ENCODE measurements at places on chromosomes 5 and 9. TPM values are rescaled to one million over a fixed set of nuclear protein-coding genes. Genes with fewer than 3 reads are reported as not detected.
A peak's percentile ranks its signal among the peaks of the same experiment; 100 is the strongest.

ZBED3 gene
- 12.6 TPM for total RNA-seq

NDUFA8 gene
- 53.6 TPM for total RNA-seq

SLC36A3 gene
- not detected for total RNA-seq

TMEM215 gene
- total RNA-seq: not detected

QSOX2 gene
- total RNA-seq: 57.9 TPM

LSM11 gene
- total RNA-seq: 10.1 TPM

DNA sequence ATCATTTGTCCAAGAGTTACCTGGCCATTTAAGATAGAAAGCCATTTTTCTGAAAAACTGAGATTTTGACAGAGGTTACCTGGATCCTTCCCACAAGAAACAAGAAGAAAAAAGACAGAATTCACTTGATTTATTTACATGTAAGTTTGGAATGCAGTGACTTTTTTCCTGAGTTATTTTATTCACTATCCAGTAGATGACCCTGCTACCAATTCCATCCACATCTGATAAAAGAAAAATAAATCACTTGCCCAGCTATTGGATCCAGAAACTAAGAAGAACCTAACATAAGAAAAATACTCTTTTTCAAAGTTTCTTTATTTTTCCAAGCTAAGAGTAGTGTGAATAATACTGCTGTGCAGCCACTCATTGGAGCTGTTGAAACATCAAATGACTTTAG, 275.2 kb downstream of the CETN3 start:
- DNase-seq: no peak

DNA sequence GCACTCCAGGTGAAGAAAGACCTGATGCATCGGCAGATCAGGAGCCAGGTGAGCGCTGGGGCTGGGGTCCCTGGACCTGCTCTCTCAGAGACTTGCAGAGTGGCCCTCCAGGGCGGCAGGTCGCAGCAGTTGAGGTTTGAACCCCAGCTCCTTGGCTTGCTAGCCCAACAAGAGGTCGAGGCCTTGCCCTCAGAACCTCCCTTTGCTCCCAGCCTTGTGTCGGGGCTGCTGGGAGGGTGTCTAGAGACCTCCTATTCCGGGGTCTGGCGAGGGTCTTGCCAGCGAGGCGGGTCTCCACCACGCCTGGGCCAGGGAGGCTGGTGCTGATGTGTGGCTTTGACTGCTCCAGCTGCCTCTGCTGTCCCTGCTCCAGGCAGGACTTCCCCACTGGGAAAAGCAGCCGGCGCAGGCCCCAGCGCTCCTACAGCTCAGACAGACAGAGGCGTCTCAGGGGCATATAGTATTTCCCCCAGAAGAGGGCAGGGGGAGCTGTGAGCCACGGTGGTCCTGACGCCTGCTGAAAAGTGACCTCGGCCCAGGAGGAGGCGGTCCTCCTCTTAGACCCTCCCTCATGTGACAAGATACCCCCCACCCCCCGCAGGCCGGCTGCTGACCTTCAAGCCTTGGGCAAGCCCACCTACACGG, 38.3 kb downstream of the LRSAM1 start:
- no peak for DNase-seq

DNA sequence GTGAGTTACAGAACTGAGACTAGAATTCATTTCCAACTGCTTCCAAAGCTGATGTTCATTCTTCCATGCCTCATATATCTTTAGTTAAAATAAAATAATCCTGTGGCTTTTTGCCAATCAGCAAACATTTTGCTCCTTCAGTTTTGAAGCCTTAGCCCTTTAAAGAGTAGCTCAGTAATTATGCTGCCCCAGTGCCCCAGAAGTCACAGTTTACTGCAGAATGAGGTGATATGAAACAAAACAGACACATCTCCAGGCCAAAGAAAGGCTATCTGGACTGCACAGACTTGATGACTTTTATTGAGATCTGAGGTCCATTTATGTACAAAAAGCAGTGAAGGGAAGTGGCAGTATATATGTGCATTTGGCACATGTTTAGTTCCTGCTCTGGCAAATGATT, 285.8 kb upstream of the ZNF462 start:
- no peak for DNase-seq

DNA sequence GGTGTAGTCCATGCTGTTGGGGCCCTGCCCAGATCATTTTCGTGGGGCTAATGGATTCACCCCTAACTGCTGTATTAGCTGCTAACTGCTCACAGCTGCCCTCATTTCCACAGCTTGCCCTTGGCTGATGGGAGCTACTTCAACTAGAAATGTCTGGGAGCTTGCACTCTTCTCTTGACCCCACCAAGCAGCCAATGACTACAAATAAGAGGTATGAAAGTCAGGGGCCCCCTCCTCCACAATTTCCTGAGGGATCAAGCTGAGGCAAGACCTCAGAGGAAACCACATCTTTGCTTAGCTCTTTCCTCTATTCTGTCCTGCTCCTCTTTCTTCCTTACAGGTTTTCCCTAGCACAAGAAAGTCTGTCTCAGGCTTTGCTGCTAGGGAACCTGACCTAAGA, 397.5 kb downstream of the MLLT3 start:
- DNase-seq: no peak

GRCh38 chr9:111272581-111272980, 57.4 kb downstream of the OR2K2 start:
- DNase-seq: no peak

DNA sequence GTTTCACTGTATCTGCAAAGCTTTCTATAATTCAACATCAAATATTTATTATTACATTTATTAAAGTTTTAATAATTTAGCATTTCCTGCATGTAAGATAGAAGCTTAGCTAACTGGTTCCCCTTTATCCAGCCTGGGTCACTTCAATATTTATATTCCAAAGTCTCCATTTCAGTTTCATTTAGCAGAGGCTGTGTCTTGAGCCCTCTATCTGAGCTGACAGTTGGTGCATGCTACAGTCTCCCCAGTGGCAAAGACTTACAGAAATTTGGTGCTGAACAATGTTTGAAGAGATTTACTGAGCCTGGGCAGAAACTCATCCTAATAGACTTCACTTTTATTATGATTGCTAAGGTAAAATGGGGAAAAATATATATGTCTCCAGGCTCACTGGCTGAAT, 279.1 kb downstream of the TRIM32 start:
- no peak for DNase-seq

- no peak for DNase-seq
Observed at GRCh38 chr9:16597136-16597535, 273.3 kb downstream of the BNC2 start.

- no peak for DNase-seq
Observed at GRCh38 chr5:146232223-146232622, 28.8 kb downstream of the RBM27 start.

DNA sequence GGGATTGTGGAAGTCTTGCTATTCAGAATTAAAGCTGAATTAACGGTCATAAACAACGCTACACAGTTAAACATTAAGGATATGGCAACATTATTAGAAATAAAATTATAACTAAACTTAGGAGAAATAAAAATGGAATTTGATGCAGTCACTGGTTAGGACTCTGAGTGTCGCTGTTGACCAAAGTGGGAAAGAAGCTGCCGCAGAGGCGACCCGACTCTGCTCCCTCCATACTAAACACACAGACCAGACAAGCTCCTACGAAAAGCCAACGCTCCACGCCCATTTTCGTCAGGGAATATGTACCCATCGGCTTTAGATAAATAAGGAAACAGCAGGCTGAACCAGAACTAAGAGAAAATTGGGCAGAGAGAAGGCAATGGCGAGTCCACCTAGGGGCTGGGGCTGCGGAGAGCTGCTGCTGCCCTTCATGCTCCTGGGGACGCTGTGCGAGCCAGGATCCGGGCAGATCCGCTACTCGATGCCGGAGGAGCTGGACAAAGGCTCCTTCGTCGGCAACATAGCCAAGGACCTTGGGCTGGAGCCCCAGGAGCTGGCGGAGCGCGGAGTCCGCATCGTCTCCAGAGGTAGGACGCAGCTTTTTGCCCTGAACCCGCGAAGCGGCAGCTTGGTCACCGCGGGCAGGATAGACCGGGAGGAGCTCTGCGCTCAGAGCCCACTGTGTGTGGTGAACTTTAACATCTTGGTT, at the start of gene PCDHGA5:
Gene PCDHGA5 (plus strand): TSS at position 211 of the 709 bp plus-strand sequence. CDS start 169 bp downstream, at position 380.
- DNase-seq: no peak

DNA sequence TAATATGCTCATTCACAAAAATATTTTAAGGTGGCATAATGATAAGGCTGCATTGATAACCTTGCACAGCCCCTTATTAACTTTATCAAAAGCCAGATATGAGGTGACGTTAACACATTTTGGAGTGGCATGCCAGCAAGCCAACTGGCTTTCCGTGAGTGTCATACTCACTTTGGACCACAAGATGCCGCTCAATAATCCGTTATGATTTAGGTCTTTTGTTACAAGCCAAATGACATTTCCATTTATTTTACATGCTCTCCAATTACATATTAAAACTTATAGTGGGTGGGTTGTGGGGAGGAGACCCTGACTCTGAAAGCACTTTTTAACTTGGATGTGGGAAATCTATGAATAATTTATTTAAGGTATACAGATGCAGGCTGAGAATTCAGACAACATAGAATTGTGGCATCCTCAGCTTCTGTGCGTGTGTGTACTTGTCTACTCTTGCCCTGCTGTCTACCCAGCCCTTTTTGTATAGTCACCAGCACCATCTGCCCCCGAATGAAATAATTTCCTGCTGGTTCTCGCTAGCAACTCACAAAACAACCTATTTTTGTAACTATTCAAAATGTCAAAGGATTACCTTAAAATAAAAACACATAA, 305.1 kb downstream of the PSAT1 start:
- DNase-seq: peak; percentile 34

DNA sequence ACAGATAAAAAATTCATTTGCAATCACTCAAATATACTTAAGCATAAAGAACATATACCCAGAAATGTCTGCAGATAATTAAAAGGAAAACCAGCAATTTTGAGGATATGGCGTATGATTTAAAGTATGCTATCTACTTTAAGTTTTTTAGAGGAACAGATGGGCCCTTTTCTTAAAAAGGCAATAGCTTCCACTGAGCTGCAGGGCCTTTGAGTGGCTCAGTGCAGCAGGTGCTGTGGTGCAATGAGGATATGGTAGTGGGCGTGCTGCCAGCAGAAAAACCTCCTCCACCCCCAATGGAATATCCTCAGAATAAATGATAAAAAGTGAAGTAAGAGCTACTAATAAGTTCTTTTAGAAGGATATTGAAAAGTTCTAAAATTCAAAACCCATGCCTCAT, 814.5 kb downstream of the MTRR start:
- no peak for DNase-seq

DNA sequence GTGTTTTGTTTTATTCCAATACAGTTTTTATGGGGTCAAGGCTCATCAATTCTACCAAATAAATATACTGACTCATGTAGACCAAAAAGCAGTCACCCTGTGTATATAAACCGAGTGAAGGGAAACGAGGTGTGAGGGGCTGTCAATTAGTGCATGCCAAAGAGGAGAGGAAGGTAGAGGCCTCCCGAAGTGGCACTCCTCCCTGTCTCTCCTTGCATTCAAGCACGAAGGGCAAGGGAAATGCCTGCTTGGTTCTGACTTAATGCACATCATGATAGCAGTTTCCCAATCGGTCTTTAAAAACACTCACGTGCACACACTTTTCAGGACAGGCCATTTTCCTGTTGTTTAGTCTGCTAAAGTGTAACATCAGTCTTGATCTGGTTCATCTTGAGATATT, 125.6 kb upstream of the SLCO6A1 start:
- no peak for DNase-seq

- DNase-seq: no peak
Observed at GRCh38 chr9:6230037-6230780, 14.6 kb downstream of the IL33 start.

DNA sequence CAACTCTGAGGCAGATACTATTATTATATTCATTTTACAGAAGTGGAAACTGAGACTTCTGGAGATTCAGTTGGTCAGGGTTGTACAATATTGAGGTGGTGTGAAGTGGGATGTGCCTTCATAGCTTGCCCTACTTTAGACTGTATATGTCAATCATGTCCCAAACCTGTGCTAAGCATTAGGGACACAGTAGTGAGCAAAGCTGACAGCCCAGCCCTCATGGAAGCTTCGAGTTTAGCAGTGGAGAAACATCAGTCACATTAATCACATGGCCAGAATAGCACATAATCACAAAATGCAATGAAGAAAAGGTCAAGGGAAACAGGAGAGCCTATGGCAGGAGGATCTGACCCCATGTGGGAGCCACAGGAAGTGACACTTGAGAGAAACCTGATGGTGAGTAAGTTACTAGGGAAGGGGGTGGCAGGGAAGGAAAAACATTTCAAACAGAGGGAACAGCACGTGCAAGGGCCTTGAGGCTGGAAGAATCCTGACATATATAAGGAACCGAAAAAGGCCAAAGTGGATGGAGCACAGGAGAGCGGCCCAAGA, 20.5 kb upstream of the RALGPS1 start:
- DNase-seq: no peak

GRCh38 chr9:95175523-95175922, 142.0 kb downstream of the FANCC start:
- DNase-seq: no peak

DNA sequence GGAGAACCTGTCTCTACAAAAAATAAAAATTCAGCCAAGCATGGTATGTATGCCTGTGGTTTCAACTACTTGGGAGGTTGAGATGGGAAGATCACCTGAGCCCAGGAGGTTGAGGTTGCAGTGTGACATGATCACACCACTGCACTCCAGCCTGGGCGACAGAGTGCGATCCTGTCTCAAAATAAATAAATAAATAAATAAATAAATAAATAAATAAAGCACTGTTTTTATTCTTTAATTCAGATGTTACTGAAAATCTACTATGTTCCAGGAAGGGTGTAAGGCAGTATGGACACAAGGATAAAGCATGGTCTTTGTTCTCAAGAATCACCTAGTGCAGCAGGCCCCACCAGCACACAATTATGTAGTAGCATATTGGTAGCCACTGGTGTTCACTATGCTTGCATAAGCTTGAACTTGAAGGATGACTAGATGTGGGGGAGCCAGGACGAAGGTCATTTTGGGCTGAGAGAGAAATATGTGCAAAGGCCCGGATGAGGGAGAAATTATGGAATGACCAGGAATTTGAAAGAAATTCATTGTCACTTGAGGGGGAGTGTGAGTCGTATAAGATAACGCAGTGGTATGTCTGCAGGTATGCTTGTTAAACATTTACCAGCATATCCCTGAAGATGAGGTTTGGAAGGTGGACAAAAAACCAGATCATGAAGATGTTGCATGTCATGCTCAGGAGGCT, 70.2 kb upstream of the CD180 start:
- no peak for DNase-seq

- no peak for DNase-seq
Observed at GRCh38 chr9:93562157-93562556, 14.2 kb upstream of the PHF2 start.

DNA sequence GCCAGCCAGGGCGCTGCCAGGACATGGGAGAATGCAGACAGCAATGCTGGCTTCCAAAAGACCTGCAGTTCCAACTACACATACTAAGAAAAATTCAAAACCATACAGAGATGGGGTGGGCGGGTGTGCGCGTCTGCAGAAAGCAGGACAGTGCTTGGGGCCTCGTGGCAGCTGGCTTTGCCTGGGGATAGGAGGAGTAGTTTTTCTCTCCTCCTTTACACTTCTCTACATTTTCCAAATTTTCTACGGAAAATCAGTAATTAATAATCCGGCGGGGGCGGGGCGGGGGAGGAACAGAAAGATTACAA, 43.6 kb upstream of the SARDH start:
- no peak for DNase-seq
